ENCODE measurements at places on chromosomes 5 and 9.

DNA sequence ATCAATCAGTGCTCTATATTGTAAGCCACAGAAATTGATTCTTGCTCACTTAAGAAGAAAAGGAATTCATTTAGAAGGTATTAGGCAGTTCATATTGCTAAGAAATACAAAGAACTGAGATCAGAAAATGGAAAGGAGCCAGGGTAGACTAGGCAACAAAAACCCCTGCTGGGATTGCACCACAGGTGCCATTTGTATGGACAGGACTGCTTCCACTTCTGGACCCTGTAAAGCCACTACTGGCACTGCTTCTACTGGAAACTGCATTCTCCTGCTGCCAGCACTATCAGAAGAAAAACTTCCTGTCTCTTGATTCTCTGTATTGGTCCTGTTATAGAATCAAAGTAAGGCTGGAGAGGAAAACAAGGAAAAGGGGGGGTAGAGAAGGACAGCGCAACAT is 45.9 kb downstream of the CERT1 start:
- no peak for DNase-seq

GRCh38 chr5:82222597-82223574 is 55.3 kb downstream of the RPS23 start:
- peak; percentile 71 for DNase-seq

DNA sequence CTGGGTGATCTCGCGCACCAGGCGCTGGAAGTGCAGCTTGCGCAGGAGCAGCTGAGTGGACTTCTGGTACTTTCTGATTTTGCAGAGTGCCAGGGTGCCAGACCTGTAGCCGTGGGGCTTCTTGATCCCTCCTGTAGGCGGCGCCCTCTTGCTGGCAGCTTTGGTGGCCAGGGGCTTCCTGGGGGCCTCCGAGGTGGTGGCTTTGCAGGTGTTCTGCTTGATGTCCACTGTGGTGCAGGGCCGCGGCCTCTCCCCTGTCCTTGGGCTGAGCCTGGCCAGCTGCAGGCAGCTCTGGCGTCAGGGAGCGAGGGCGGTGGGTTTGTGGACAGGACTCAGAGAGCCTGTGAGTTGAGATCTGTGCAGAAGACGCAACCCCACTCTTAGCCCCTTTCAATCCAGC is 36.1 kb downstream of the TAF11L14 start:
- no peak for DNase-seq

- DNase-seq: no peak
Observed at GRCh38 chr5:8340261-8340660, 471.3 kb downstream of the MTRR start.

- DNase-seq: no peak
Observed at GRCh38 chr5:83785176-83785668, 64.6 kb upstream of the HAPLN1 start.

- DNase-seq: no peak
Observed at GRCh38 chr5:149348518-149348917, 3.2 kb downstream of the GRPEL2 start.

- no peak for DNase-seq
Observed at GRCh38 chr5:38528162-38528703, 28.2 kb downstream of the LIFR start.

- no peak for DNase-seq
Observed at GRCh38 chr5:175464942-175465233, 13.5 kb upstream of the SFXN1 start.

DNA sequence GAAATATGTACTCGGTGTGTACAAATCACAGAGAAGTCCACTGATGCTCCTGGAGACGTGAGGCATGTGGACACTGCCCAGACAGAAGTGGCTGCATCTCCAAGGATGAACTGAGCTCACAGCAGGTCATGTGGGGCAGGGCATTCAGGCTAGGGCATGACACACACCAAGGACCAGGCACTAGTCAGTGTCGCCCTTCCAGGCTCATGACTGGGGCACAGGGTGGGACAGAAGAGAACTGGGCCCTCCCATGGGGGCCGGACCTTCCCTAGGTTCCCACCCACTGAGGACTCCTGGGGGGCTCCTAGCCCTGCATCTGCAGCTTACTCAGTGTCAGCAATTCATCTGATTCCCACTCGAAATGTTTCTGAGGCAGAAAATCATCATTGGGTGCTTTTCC is 256.8 kb upstream of the IRX4 start:
- no peak for DNase-seq

DNA sequence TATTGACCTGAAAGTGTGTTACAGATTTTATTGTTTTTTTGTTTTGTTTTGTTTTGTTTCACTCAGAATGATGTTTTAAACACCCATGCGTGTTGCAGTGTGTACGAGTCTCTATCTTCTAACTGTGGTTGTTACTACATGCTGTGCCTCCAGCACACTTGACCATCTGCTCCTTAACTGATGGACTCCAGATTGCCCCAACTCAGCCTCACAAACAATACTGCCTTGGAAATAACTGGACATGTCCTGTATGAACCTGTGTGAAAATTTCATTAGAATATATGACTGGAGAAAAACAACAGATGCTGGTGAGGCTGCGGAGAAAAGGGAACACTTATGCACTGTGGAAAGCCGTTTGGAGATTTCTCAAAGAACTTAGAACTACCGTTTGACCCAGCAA is 68.7 kb upstream of the HAND1 start:
- no peak for DNase-seq

- DNase-seq: peak; percentile 43
Observed at GRCh38 chr9:113274474-113275156, 757 bp downstream of the CDC26 start.

- peak; percentile 45 for DNase-seq
Observed at GRCh38 chr5:135921388-135921787, 25.7 kb upstream of the IL9 start.

DNA sequence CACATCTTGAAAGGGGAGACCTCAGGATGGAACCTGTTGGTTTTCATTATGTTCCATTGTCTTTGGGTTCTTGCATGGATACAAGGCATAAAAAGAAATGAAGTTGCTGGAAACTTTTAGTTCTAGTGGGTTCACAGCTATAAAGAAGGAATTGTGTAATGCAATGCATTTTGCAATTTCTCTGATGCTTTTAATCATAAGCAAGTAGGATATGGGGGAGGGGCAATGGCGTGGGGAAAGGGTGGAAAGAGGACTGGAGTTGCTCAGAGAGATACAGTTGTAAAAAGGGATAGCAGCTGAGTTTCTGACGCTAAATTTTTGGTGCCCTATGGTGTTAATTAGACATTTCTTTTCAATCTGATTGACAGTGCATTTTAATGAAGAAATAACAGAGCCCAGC is 88.6 kb upstream of the FANCC start:
- DNase-seq: no peak

GRCh38 chr9:78479441-78479840 is 182.5 kb downstream of the PSAT1 start:
- no peak for DNase-seq

DNA sequence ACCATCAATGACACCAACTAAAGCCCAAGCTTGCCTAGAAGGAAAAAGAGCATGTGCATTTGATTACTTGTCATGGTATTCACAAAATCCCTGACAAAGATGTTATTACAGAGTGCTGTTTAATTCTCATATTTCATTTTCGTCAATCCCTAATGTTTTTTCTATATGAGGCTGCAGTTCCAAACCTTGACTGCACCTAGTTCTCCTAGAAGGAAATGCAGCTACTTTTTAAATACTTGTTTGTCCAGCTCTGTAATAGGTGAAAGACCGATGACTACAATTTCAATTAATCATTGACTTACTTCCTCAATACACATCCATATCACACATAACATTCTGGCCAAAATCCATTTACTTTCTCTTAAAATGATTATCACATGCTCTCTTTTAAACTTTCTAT is 28.1 kb downstream of the CEMIP2 start:
- no peak for DNase-seq

GRCh38 chr9:114470121-114470520 is 35.2 kb downstream of the WHRN start:
- no peak for DNase-seq

- no peak for DNase-seq
Observed at GRCh38 chr9:121013911-121014310, 36.2 kb downstream of the C5 start.

DNA sequence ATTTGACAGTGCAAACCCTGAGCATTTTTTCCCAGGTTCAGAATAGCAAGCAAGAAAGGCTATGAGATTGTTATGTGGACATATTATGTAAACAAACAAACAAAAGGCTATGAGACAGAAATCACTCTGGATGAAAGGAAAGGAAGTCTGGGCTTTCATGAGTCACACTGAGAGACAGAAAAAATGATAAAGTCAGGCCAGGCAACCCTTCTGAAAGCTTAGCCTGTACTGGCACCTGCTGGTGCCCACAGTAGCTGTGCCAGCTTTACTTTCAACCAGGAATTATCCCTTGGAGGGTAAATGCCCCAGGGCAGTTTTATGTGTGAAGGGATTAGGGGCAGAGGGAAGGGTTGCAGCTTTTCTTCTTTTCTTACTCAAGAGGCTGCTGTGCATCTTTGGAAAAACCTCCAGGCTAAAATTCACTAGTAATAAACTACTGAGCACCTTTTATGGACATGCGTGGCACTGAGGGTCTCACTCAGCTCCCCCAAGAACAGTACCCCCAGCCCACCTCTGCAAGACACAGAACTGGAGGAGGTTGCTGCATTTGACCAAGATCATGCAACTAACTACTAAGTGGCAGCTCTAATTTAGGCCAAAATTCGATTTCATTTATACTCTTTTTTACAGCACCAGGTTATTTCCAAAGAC is 41.7 kb downstream of the ACTL7B start:
- peak; percentile 71 for DNase-seq

GRCh38 chr5:14946815-14947620 is 75.4 kb upstream of the ANKH start:
- DNase-seq: peak; percentile 40

GRCh38 chr9:88826181-88826580 is 165.1 kb upstream of the S1PR3 start:
- DNase-seq: no peak

DNA sequence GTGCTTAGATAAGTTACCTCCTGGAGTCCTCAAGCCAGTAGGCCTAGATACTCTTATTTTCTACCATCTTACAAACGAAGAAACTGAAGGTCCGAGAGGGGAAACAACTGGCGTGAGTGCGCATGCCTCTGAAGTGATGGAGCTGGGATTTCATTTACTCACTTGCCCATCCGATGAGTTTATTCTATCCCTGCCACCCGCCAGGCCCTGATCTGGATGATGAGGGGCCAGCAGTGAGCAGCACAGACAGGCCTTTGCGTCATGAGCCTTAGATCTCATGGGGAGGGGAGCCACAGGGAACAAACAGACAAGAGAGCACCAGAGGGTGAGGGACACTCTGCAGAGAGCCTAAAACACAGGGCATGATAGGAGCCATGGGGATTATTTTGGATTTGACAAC is 34.1 kb upstream of the SLC2A8 start:
- no peak for DNase-seq

GRCh38 chr9:76866689-76867088 is 39.2 kb downstream of the PRUNE2 start:
- DNase-seq: peak; percentile 54
